Amniotic epithelial cell (primary cell): ENCODE measurements at places on chromosomes 5 and 9.

DNA sequence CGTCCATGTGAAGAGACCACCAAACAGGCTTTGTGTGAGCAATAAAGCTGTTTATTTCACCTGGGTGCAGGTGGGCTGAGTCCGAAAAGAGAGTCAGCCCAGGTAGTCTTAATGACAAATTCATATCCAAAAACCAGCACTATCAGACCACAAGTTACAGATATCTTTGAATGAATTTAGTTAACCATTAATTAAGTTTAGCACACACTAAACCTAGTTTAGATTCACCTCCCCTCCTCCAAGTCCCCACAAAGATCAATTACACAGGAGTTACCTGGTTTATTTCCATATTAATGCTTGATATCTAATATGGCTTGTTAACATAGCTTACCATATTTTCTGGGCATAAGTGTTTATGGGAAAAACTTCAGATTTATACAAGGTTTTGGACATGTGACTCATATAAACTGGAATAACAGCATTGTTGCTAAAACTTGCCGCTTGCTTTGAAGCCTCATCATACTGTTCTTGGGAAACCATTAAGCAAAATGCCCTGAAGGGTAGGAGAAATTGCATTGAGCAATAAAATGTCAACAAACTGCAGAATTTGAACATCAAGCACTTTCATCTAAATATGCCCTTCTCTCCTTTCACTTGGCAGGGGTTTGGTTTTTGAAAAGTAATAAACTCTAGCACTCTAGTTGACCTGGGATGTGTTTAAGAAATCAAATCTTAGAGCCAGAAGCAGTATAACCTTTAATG, 166.9 kb downstream of the SNCAIP start:
- peak; percentile 83 for DNase-seq

DNA sequence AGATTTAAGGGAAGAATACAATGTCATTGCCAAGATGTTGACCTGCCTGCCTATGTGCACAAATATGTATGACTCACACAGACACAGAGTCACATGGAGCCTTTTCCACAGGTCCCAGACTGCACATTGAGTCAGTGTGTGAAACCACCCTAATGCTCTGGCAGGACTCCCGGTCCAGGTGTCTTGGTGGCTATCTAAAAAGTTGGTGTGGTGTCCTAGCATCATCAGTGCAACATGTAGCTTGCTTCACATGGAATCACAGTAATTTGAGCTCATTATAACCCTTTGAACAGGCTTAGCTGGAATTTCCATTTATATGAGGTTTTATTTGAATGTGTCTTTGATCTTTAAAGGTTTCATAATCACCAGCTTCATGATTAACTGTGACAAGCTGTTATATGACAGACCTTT, 10.7 kb downstream of the IFNA5 start:
- DNase-seq: peak; percentile 27

- DNase-seq: no peak
Measured at GRCh38 chr9:137741330-137741729, 122.5 kb downstream of the EHMT1 start.

DNA sequence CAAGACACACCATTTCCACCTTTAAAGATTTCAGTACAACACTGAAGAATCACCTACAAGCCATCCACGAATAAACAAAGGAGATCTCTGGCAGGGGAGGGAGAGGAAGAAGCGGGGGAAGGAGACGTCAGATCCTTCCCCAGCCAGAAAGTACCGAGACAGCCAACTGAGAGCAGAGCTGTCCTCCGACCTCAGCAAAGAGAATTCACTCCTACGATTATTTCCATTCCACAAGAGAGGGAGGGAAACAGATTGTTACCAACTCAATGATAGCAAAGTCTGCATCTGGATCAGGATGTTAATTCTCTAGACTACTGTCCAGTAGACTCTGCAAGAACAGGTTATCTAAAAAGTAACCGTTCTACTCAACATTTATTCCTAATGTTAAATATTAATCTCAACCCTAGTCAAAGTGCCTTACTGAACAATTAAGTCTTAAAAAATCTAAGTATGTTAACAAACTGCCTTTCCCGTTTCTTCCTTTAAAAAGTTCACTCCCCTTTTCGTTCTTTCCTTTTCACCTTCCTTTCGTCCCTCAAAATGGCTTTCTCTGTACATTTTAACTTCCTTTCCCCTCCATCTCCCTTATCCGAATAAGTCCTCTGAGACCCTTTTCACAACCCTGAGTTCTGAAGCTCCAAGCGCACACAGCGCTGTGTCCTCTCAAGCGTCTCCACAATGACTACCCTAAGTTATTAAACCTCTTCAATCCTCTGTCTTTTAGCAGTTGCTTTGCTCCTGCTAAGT, 1.4 kb downstream of the CHD1 start:
- DNase-seq: peak; percentile 84

GRCh38 chr5:57189515-57189914, 15.7 kb downstream of the GPBP1 start:
- no peak for DNase-seq

DNA sequence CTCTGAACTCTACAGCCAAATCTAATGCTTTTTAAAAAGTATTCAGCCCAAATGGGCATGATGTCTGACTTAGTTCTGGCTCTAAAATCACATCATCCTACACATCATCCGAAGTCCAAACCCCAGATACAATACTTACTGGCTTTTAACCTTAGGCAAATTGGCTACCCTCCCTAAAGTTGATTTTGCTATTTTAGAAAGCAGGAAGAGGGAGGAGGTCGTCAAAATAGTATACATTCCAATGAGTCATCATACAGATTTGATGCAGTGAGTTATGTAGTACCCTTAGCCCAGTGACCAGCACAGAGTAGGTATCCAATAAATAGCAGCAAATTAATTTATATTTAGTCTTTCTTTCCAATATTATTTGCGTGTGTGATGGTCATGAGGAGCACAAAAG, 582.0 kb upstream of the TUSC1 start:
- peak; percentile 16 for DNase-seq

GRCh38 chr9:126927419-126927818, 12.8 kb downstream of the RALGPS1 start:
- DNase-seq: no peak

- DNase-seq: no peak
Measured at GRCh38 chr9:16105168-16106020, 552.6 kb downstream of the CCDC171 start.

DNA sequence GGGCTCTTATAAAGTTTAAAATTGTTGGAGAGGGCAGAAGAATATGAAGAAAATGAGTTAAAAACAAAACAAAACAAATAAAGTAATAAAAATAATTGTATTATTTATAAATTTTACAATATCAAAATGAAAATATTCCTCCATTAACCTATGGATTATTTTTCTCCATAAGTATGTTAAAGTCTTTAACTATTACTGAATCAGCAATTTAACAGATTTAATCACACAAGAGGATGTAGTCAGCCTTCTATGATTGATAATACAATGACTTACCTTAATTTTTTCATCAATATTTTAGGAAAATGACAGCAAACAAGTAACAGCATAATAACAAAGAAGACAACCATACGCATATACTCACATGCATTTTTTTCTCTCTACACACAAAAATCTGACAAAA, 1195.3 kb upstream of the NUDT12 start:
- no peak for DNase-seq

GRCh38 chr5:69261034-69261433, 26.3 kb downstream of the CDK7 start:
- DNase-seq: peak; percentile 66

DNA sequence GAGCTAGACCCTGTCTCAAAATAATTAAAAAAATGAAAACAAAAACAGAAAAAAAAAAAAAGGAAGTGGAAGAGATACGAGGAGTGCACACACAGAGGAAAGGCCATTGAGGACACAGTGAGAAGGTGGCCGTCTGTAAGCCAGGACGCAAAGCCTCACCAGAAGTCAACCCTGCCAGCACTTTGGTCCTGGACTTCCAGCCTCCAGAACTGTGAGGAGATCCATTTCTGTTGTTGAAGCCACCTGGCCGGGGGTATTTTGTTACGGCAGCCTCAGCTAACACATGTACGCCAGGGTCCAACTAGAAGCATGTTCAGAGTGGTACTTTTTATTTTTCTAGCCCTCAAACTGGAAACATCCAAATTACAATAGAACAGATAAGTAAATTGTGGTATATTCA, 21.8 kb downstream of the SLC35D2 start:
- no peak for DNase-seq

GRCh38 chr5:9895302-9895645, 265.1 kb upstream of the TAS2R1 start:
- DNase-seq: no peak

GRCh38 chr5:72293495-72294055, 26.5 kb downstream of the MRPS27 start:
- no peak for DNase-seq

GRCh38 chr5:162683284-162683683, 615.7 kb downstream of the GABRG2 start:
- DNase-seq: no peak

DNA sequence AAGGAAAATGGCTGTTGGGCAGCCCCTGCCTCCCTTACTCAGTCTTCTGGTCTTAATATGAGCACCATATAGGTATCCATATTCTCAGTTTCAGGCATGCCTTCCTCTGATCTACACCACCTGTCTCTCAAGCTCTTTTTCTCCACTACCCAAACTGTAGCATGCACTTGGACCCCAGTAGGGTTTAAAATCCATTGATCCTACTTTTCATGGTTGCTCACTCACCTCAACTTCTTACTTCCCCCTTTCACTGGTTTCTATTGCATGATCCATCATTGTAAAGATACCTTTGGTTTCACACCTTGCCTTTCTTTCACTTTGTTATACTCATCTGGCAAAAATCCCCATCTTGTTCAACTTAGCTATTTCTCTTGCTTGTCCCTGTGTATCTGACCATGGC, 159.4 kb downstream of the KDM4C start:
- DNase-seq: no peak

DNA sequence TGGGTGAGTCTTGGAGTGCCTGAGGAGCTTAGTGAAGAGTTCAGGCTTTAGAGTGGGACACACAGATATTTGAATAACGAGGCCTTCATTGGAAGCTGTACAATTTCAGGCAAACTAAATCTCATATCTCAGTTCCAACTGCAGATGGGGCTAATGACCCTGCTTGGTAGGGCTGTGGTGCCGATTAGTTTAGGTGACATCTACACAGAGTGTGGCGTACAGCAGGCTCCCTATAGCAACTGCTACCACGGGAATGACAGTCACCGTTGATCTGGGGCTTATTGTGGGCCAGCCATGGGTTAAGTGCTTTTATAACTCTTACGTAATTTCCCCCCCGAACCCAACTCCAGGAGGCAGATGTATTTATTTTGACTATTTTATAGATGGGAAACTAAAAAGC, 70.8 kb downstream of the FAT2 start:
- DNase-seq: no peak

GRCh38 chr9:112699230-112699629, 18.7 kb downstream of the INIP start:
- no peak for DNase-seq

DNA sequence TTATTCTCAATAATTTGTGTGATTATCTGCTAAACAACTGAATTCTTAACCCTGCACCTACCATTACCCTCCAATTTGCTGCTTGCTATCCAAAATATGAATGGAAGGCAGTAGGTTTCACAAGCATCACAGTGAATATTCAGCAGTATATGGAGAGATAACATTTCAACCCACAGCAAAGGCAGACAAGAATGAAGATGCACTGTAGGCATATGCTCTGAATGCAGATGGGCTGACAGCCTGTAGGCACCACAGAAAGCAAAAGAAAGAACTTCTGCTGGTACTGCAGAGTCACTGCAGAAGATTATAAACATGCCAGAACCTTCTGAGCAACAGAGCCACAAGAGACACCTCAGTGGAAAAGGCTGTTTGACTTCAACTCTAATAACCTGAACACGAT, 63.6 kb upstream of the SLC12A2 start:
- no peak for DNase-seq

DNA sequence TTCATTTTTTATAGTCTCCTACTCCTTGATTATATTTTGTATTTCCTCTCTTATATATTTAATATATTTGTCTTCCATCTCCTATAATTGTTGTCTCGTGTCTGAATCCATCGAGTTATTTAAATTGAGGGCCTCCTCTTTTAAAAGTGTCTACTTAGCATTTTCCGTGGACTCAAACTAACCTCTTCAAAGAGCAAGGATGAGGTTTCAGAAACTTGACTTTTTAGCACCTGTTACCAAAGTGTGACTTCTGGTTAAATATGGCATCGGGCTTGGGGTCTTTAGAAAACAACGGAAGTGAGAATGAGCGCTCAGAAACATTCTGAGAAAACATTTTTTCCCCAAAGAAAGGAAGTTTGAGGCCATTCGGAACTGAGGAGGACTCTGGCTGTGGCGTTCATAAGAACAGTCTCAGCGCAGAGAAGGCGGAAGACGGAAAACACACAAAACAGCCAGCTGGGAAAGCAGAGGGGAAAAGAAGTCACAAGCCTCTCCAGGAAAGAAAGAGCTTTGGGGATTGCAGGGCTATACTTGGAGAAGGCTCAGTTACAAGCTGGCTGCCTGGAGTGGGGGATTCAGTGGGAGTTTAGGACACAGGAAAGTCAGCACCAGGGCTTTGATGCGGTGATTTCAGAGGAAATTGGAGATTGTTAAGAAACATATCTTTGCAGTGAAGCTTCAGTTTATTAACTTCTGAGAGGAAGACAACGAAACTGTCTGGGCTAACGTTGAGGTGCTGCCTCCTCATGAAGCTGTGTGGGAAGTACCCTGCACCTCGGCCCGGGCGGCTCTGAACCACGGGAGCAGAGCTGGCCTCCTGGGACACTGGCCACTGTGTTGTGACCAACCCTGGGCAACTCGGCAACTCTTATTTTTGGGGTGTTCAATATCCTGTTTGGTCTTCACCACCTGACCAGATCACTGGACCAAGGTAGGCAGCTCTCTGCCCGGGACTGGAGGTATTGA, 25.1 kb upstream of the IRX2 start:
- DNase-seq: no peak

DNA sequence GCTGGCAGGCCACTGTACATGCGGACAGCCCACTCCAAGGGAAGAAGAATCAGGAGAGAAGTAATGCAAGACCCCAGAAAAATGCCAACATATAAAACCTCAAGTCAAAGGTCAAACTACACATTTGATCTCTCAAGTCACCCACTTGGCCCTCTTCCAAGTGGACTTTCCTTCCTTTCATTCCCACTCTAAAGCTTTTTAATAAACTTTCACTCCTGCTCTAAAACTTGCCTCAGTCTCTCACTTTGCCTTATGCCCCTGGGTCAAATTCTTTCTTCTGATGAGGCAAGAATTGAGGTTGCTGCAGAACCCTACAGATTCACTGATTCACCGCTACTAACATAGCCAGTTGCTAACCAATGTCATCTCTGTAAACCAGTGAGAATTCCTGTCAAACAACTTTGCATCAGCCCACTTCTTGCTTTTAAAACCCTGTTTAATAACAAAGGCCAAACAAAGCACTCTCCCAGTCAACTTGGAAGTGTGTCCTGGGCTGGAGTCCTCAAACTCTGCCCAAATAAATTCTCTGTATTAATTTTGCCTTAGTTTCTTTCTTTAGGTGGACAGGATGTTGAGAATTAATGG, 6.9 kb upstream of the ATP6V1G1 start:
- peak; percentile 22 for DNase-seq

DNA sequence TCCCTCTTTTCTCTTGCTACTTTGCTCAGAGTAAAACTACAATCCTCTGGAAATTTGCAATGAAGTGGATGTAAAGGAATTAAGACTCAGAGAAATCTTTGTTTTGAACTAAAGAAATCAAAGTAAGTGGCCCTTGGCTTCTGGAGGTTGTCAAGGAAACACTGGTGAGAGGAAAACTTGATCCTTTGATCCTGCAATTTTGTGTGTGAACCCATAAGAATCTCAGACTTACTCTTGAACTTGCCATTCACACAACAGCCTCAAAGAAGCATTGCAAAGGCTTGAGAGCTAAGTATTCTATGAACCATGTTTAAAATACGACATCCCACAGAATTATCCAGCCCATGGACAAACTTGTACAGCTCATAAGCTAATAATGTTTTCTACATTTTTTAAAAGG, 827.5 kb downstream of the TAF11L14 start:
- DNase-seq: no peak

- DNase-seq: no peak
Measured at GRCh38 chr9:118459913-118460312, 755.7 kb downstream of the TLR4 start.
